Spinal cord (tissue), 10 donors: ENCODE measurements at places on chromosomes 7 and 10. TPM values are rescaled to one million over a fixed set of nuclear protein-coding genes. Genes with fewer than 3 reads are reported as not detected.

CPXM2 gene
- 22.6 TPM for polyA plus RNA-seq

FBXO24 gene
- 0.95 TPM for polyA plus RNA-seq

AFAP1L2 gene
- polyA plus RNA-seq = 61.5 TPM

RNF32 gene
- polyA plus RNA-seq = 3.7 TPM

SYCE1 gene
- polyA plus RNA-seq = 5.8 TPM

DMBT1 gene
- polyA plus RNA-seq = 0.18 TPM

ACADSB gene
- polyA plus RNA-seq = 17.2 TPM

- DNase-seq = no peak
These were observed 63.5 kb downstream of the COBL start for GRCh38 chr7:51253157-51253556.

GRCh38 chr7:480531-481218, 39.0 kb downstream of the PDGFA start:
- no peak for DNase-seq

GRCh38 chr7:52920977-52921376, 114.5 kb upstream of the POM121L12 start:
- DNase-seq = no peak

GRCh38 chr10:116103668-116104067, 169.3 kb downstream of the GFRA1 start:
- no peak for DNase-seq

DNA sequence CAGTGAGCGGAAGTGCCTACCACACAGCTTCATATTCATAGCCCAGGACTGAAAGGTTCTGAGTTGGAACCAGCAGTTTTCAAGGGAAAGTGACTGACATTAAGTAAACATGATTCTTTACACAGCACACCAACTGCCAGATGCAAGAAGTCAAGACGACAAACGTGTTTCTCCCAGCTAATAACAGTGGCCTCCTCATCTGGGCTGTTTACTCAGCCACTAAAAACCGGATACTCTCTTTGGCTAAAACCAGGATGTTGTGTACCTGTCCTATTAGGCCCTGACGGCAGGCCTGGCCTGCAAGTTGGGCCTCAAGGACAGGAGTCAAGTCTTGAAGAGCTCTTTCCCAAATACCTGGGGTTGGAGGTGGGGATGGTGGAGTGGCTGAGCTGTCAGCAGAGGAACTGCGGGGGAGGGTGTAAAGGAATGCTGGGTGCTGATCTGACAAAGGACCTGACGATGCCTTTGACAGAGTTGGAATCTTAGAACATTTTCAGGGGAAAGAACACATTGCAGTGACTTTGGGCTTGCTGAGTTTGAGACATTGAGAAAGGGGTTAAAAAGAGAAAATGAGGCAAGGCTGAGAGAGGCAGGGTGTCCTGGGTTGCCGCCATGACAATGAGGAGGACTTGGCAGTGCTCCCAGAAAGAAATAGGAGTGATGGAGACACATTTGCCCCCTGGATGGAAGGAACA, 57.7 kb downstream of the STEAP1B start:
- no peak for DNase-seq

- no peak for DNase-seq
These were observed 337.8 kb downstream of the SORCS1 start for GRCh38 chr10:106826716-106827115.

GRCh38 chr7:101206665-101207042, 5.8 kb upstream of the MOGAT3 start:
- no peak for DNase-seq

DNA sequence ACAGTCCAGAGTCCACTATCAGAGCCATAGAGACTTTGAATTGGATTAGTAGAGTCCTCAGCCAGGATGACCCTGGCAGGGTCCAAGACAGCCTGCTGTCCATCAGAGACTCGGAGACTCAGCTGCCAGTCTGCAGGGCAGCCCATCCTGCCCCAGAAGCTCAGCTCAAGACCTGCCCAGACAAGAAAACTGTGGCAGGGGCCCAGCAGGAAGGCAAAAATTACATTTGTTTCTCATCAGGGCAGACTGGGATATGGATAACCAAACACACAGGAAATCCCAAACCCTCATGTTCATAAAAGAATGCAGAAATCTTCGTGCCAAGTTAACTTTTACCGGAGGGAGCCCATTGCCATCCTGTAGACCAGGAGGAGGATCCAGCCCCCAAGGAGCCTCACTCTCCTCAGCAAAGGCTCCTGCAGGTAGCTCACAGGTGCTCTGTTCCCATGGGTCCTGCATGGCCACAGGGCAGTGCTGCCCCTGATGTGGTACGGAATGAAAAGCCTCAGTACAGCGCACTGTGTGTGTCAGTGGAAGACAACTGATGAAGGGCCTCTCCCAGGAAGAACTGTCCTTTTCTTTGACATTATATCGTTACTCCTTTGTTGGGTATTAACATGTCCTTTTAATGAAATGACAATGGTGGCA, 222.2 kb downstream of the KCNMA1 start:
- DNase-seq = no peak

DNA sequence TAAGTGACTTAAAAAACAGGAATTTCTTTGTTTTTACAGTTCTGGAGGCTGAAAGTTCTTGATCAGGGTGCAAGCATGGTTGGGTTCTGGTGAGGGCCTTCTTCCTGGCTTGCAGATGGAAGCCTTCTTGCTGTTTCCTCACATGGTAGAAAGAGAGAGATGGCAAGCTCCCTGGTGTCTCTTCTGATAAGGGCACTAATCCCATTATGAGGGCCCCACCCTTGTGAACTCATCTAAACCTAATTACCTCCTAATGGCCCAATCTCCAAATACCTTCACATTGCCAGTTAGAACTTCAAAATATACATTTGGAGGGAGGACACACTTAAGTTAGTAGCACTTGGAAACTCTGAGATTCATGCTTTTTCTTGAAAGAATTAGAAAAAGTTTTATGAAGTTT, 314.4 kb upstream of the AOAH start:
- no peak for DNase-seq

GRCh38 chr10:30738416-30738815, 108.9 kb upstream of the LYZL2 start:
- no peak for DNase-seq
